ENCODE measurements at places on chromosomes 7 and 10. TPM values are rescaled to one million over a fixed set of nuclear protein-coding genes. Genes with fewer than 3 reads are reported as not detected.

The NEUROG3 gene
- total RNA-seq, result 2.3 TPM

The CLDN3 gene
- total RNA-seq, result not detected

The ELFN1 gene
- 0.36 TPM for total RNA-seq

The CPA2 gene
- not detected for total RNA-seq

GRCh38 chr7:21898265-21898930 lies 47.3 kb downstream of the CDCA7L start:
- peak overlapping the region; percentile 62 for H3K4me3 ChIP-seq
- peak overlapping the region; percentile 94 for H3K27ac ChIP-seq
- no peaks in the 10 kb centered on the region for H3K27me3 ChIP-seq

DNA sequence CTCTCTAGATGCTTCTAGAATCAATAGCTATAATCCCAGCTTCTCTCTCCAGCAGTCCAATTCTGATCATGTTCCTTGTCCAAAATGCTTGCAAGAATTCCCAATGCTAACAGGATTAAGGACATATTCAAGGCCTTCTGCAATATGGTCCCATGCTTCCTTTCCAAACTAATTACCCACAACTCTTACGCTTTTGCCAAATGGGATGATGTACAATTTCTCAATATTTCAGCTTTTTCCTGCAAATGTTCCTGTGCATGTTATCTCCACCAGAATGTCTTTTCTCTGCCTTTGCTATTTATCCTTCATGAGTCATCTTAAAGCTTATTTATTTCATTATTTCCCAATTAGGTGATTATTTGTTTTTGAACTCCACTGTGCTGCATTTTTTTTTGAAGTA lies 556.4 kb downstream of the SORCS1 start:
- H3K4me3 ChIP-seq, result no peak overlapping the region
- no peak overlapping the region for H3K27ac ChIP-seq
- H3K27me3 ChIP-seq, result no peaks in the 10 kb centered on the region

DNA sequence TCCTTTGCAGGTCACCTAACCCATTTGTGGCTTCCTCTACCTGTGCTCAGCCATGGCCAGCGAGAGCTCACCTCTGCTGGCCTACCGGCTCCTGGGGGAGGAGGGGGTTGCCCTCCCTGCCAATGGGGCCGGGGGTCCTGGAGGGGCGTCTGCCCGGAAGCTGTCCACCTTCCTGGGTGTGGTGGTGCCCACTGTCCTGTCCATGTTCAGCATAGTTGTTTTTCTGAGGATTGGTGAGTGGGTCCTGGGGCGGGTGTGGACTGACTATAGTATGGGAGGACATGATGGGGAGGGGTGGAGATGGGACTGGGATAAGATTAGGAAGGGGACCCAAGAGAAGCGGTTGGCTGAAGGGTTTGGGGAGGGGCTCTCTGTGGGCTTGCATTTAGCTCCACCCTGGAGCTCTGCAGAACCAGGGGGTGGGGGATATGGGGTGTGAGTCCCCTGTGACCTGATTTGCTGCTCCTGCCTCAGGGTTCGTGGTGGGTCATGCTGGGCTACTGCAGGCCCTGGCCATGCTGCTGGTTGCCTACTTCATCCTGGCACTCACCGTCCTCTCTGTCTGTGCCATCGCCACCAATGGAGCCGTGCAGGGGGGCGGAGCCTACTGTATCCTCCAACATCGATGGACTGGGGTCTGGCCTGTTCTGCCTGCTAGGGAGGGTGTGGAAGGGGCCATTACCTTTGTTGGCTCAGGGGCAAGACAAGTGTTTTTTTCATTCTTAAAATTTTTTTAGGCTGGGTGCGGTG lies 1.8 kb downstream of the SLC12A9 start:
- H3K27ac ChIP-seq, result peak overlapping the region; percentile 25
- peak overlapping the region; percentile 90 for H3K4me3 ChIP-seq
- no peak for DNase-seq

DNA sequence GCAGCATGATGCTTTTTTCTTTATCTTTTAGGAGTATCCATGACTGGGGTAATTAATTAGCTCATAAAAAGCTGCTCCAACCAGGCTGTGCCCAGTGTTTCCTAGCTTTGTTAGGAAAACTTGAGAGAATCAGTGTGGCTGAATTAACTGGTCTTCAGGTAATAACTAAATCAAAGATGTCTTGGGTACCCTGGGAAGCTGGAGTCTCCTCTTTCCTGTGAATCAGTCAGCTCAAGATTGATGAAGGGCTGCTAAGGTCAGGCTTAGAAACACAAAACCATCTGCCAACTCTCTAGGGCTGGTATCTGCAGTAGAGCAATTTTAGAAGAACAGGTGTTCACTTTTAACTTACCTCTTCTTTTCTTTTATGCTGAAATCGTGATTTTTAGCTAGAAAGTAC lies 21.4 kb upstream of the ATOH7 start:
- H3K4me3 ChIP-seq, result no peak overlapping the region
- H3K36me3 ChIP-seq, result no peaks in the 10 kb centered on the region
- peaks cover 3% of the 10 kb centered on the region for H3K27me3 ChIP-seq
- no peak for DNase-seq

DNA sequence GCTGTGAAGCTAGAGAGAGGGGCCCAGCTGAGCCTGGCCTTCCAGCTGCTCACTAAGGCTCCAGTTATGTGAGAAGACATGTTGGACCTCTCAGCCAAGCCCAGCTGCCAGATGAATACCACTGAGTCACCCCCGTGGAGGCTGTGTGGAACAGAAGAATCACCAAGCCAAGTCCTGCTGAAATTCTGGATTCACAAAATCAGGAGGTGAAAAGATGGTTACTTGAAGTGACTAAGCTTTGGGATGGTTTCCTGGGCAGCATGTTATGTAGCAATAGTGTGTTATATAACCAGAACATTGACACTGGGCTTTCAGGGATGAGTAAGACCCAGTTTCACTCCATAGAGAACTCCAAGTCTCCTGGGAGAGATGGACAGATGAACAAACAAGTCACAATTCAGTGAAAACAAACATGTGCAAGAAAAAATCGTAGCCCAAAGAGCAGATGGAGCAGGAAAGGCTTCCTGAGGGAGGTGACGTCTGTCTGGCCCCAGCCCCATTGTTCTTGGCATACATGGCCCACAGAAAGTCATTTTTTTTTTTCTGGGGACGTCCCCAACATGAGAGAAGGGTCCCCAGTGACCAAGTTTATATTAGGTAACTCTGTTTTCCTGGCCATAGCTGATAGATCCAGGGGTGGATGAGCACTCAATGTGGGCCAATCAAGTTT lies 64.1 kb upstream of the PDZD8 start:
- no peaks in the 10 kb centered on the region for H3K36me3 ChIP-seq
- no peak overlapping the region for H3K4me3 ChIP-seq
- no peak for DNase-seq
- no peaks in the 10 kb centered on the region for H3K4me1 ChIP-seq

- no peak overlapping the region for H3K27ac ChIP-seq
- H3K27me3 ChIP-seq, result peaks cover 14% of the 10 kb centered on the region
- H3K4me3 ChIP-seq, result no peak overlapping the region
- no peak for DNase-seq
- H3K36me3 ChIP-seq, result no peaks in the 10 kb centered on the region
These were observed 34.0 kb upstream of the TMEM273 start for GRCh38 chr10:49222170-49222569.

- no peaks in the 10 kb centered on the region for H3K36me3 ChIP-seq
- no peak overlapping the region for H3K4me3 ChIP-seq
- H3K27ac ChIP-seq, result no peak overlapping the region
- no peak for DNase-seq
- H3K27me3 ChIP-seq, result no peaks in the 10 kb centered on the region
- H3K4me1 ChIP-seq, result no peaks in the 10 kb centered on the region
These were observed 70.4 kb downstream of the FAM171A1 start for GRCh38 chr10:15300697-15301096.

GRCh38 chr7:122831436-122831835 lies 54.8 kb downstream of the CADPS2 start:
- H3K27me3 ChIP-seq, result no peaks in the 10 kb centered on the region
- H3K4me1 ChIP-seq, result no peaks in the 10 kb centered on the region
- H3K27ac ChIP-seq, result no peak overlapping the region
- no peak overlapping the region for H3K4me3 ChIP-seq
- no peak for DNase-seq
- H3K36me3 ChIP-seq, result no peaks in the 10 kb centered on the region

Data from activated CD8-positive, alpha-beta T cell treated with anti-CD3 and anti-CD28 coated beads for 36 hours (primary cell).